ENCODE measurements at places on chromosomes 7 and 10. TPM values are rescaled to one million over a fixed set of nuclear protein-coding genes. Genes with fewer than 3 reads are reported as not detected.

PNLIPRP3 gene
- total RNA-seq, result not detected

HDAC9 gene
- total RNA-seq, result 28.6 TPM

TAS2R3 gene
- total RNA-seq, result 1.2 TPM

CPN1 gene
- total RNA-seq, result not detected

GALNT17 gene
- 23.0 TPM for total RNA-seq

- no peak for DNase-seq
Measured at GRCh38 chr10:116710076-116710475, 32.3 kb downstream of the HSPA12A start.

GRCh38 chr7:12481722-12482121 lies 78.1 kb upstream of the VWDE start:
- no peak for DNase-seq

DNA sequence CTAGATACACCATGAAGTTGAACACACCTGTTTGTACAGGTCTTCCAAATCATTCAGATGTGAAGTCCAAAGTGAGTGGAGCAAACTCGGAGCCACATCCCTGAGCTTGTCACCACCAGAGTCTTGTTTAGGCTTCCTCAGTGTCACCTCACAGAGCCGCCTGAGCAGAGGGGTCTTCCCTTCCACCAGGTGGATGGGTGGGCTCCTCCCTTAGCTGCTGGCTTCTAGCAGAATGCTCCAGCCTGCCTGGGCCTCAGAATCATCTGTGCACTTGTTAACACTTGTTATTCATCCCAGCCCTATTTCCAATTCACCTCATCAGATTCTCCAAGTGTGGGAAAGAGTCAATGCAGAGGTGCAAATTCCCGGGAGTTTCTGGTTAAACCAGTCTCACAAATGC lies 32.5 kb downstream of the C10orf71 start:
- no peak for DNase-seq

Data from neural progenitor cell (in vitro differentiated cells).